ENCODE measurements at places on chromosomes 12 and 14. TPM values are rescaled to one million over a fixed set of nuclear protein-coding genes. Genes with fewer than 3 reads are reported as not detected.

The DHRS2 gene
- total RNA-seq: not detected

The CNOT2 gene
- 74.3 TPM for total RNA-seq

The MGST1 gene
- 141 TPM for total RNA-seq

The GPR135 gene
- 2.6 TPM for total RNA-seq

The RHEBL1 gene
- 0.86 TPM for total RNA-seq

The GSC gene
- 2.3 TPM for total RNA-seq

Data from GM23248 (cell line).